Stimulated activated CD8-positive, alpha-beta memory T cell treated with anti-CD3 and anti-CD28 coated beads, Interleukin-7, amount 100 ng/mL, for 1 hour (primary cell): ENCODE measurements at places on chromosomes 1 and 21.

DNA sequence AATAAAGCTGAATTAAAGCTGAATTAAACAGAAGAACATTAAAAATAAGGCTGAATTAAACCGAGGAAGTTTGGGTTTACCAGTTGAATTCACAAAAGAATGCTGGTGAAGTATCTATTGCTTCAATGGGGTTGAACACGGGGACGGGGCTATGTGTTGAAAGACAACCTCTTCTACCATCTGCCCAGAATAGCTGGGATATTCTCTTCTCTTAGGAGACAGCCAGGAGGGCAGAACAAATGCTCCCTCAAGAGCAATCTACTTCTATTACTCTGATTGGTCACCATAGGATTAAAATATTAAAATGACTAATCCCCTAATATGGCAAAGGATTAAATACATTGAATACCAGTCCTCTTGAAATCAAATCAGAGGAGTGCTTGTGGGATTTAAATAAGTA, 68.4 kb downstream of the LPGAT1 start:
- no peak for DNase-seq

GRCh38 chr1:51381964-51382363, 51.6 kb upstream of the TTC39A start:
- no peak for DNase-seq

DNA sequence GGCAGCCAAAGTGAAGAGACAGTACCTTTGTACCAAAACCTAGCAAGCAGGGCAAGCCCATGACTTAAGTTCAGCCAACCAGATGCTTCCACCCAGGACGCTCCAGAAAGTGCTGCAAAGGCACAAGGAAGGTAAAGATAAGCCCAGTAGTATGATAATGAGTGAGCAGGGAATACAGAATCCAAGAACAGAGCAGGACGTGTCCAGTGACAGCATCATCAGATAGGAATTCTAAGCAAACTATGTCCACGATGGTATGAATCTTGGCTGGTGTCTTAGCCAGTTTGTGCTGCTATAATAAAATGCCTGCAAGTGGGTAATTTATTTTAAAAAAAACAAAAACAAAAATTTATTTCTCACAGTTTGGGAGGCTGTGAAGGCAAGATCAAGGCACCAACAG, 13.6 kb downstream of the GJA4 start:
- no peak for DNase-seq

GRCh38 chr1:70767377-70767776, 280.2 kb downstream of the PTGER3 start:
- no peak for DNase-seq

- DNase-seq: no peak
These were observed 7.3 kb upstream of the FAM167B start for GRCh38 chr1:32239790-32240139.

DNA sequence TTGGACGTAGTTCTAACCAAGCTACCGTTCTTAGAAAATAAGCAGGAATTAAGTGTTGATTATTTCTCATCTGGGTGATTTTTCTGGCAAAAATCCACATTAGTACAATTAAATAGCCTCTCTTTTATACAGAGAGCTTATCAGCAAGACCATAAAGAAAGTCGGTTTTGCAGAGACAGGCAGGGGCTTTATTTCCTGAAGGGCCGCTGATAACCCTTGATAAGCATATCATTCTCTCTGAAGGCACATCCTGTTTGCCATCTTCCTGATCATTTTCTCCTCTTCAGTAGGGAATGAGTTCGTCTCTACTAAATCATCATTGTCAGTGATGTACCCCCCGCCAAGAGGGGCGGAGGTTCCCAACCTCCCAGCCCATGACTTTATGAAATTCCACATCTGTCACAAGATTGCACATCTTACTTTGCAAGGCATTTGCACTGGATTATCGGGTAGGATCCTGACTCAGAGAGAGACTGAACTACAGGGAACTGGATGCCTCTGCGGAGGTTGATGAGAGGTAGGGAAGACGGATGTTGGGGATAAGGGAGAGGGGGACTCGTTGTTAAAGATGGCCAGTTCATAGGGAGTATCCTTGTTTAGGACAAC, 115.7 kb downstream of the KCNJ6 start:
- no peak for DNase-seq

DNA sequence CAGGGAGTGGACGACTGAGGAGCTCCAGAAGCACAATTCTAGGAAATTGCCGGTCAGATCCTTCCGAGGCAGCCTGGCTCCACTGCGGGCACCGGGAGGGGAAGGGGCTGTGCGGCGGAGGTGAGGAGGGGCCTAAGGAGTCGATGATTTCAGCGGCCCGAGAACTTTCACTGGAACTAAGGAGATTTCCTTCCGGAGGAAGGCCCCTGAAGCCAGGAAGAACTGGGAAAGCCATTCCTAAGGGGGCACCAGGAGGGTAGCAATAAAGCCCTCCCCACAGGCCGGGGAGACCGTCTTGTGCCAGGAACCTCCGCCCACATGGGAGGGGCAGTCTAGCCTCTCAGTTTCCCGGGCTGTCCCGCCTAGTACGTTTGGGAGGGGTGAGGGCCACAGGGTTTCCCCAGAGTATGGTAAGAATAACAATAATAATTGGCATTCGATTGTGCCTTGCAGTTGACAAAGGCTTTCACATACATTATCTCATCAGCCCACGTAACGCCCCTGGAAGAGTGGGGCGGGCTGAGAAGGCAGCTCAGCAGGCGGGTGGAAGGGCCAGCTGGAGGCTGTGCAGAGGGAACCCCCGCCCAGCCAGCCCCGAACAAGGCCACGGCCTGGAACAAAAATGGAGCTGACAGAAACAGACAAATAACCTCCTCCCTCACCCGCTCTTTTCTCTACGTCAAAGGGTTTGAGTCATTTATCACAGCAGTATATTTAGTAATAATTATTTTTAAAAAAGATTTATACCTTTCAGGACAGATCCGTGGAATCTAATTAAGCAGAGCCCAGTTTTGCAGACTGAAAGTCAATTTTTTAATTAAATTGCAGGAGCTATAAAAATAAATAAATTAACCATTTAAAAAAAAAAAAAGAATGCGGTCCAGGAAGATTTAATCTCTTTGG, 19.8 kb downstream of the NPR1 start:
- no peak for DNase-seq
